Central memory CD8-positive, alpha-beta T cell (primary cell): ENCODE measurements at places on chromosomes 6 and 20.

- no peak for DNase-seq
These were observed 124.2 kb downstream of the LY86 start for GRCh38 chr6:6712449-6713403.

GRCh38 chr20:17605131-17605660, 35.3 kb downstream of the DSTN start:
- no peak for DNase-seq

DNA sequence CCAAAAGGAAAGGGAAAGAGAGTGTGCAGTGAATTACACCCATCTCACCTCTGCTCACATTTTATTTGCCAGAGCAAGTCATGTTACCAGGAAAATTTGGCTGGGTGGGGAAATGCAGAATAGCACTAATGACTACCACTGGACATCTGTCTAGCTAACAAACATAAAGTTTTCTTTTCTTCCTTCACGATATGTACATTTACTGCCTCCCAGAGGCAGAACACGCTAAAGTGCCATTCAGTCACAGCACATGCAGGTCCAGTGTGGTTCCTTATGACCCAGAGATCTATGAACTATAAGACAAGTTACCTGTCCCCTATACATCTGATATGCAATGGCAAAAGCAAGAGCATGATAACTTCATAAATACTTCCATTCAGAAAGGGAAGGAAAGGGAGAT, 194.1 kb downstream of the OGFRL1 start:
- DNase-seq, result no peak

- no peak for DNase-seq
These were observed 30.4 kb downstream of the TRMT6 start for GRCh38 chr20:5919626-5920544.

GRCh38 chr6:26249957-26250697, 114.9 kb upstream of the BTN3A2 start:
- DNase-seq, result peak; percentile 61

DNA sequence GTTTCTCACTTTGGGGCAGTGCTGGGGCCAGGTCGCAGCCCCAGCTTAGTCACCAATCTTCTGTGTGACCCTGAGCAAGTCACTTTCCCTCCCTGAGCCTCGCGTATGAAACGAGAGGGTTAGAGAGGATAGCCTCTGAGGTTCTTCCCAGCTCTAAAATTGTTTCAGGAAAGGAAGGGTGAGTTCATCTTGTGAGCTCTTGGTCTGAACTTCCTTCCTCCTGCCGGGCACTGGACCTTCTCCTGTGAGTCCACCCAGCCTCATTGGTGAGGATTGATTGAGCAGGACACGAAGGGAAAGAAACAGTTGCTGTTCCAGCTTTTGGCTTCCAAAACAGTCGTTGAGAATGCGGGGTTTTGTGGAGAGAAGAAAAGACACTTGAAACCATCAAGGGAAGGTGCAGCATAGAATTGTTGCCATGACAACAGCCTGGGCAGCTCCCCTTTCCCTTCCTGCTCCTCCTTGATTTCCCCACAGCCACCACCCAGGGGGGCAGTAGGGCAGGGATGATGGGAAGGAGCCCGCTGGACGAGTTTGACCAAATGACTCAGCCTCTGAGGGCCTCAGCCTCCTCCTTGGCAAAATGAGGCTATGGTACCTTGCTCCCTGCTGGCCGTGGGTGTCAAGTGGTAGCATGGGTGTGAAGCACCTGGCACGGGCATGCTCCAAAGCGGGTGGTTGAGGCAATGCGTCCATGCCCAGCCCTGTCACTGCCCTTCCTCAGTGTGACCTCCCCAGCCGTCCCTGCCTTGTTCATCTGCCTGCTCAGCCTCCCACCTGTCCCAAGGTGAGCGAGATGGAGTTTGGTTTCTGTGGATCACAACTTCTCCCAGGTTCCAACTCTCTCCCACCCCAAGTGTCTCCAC, 107.8 kb downstream of the CDC5L start:
- no peak for DNase-seq

GRCh38 chr6:34158876-34159275, 13.0 kb upstream of the GRM4 start:
- DNase-seq, result no peak

- no peak for DNase-seq
These were observed 58.6 kb downstream of the FOXA2 start for GRCh38 chr20:22525821-22526220.

DNA sequence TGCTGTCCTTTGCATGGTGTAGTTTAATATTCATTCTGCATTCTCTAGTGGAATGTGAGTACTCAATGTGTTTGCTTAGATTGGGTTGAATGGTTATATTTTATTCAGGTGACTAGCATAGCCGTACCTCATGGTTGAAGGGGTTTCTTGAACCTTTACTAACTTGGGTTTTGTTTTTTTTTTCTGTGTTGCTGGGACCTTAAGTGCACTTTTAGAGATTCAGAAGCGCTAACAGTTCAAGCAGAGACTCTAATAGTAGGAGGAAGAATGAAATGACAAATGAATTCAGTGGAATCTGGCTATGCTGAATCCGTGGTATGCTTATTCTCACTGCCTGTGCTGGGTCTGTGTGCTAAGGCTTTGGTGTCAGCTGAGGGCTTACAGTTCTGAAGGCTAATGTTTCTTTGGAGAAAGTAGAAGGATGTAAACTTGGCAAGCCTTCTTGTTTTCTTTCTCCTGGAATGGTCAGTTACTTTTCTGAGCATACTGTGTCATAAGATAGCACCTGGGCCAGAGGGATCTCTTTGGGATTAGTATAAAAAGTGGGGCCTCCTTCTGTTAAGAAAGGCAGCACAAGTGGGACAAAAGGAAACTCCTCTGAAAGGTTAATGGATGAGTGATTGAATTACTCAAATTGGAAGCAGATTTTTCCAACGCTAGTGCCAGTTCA, 28.7 kb downstream of the RNF144B start:
- DNase-seq, result no peak

GRCh38 chr6:170285482-170285881, 5.4 kb downstream of the DLL1 start:
- no peak for DNase-seq

GRCh38 chr6:82506526-82506925, 142.9 kb downstream of the TPBG start:
- no peak for DNase-seq

DNA sequence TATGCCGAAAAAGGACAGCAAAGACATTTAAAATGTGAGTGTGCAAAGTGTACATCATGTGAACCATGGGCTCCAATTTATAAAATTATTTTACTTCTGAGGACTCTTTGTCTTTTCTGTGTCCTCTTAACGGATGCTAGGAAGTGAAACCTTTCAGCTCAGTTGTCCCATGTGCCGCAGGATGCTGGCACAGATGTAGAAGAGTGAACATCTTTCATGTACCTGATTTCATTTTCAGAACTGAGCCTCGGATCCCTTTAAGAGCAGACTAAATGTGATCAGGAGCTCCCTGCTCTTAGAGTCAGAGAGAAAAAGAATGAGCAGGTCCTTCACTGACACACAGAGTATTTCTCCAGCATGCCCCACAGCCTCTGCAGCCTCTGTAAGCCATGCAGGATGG, 27.6 kb upstream of the FUCA2 start:
- no peak for DNase-seq

DNA sequence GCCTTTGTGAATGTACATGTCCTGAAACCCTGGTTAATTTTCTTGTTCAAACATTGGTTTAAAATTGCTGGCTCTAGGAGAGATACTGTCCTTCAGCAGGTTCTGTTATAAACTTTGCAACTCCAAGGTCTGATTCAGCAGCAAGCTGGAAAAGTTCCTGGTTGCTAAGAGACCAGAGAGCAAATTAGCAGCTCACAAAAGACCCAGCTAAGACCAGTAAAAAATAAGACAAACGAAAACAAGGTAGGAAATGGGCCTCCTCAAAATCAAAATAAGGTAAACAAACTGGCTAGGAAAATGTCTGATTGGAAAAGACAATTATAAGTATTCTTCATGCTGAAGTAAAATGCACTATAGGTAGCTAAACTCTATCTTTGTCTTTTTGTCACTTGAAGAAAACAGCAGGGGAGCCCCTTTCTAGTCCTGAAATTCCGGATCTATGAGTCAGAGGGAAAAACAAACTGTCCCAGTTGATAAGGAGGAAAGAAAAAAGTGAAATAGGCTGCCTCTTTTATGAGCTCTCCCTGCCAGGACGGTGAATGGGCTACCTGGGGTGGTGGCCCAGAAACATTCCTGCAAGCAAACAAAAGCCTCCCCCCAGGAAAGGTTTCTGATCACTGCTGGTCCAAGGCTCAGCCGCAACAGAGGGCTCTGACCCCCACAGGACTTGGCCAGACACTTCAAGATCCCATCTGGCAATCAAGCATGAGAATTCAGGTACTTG, 41.6 kb downstream of the UNC5CL start:
- no peak for DNase-seq

DNA sequence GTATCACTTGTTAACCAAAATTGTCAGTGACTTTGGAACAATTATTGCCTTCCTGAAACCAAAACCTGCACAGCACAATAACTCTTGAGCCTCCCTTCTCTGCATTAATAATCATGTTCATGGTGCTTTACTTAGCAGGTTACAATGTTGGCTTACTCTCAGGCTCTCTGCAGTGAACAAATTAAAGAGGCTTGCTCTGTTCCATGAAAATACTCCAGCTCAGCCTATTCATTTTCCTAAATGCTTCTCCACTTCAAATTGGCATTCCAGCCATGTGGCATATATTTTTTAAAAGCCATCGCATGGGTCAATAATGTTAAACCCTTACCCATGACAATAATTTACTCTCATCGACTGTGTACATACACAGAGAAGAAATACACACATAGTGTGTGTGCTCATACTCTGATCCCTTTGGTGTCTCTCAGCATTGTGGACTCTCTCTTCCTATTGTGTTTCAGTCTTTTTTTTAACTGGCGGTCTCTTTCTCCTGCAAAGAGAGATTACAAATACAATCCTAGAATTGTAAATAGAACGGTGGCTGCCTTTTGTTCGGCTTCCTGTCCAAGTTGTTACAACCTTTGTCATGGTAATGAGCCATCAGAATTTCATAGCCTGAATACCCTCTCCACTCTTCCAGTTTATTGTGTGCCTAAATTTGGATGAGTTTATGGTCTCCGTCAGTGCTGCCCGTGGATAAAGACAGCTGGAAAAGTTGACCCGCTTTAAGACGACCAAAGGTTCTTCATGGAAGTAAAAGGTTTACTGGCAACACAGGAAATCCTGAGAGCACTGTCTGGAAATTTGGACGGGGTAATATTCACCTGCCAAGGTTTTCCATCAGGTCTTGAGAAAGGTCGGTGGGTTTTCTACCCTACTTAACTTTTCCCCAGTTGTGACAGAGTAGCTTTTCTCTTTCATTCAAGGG, 263.6 kb downstream of the CD83 start:
- no peak for DNase-seq

DNA sequence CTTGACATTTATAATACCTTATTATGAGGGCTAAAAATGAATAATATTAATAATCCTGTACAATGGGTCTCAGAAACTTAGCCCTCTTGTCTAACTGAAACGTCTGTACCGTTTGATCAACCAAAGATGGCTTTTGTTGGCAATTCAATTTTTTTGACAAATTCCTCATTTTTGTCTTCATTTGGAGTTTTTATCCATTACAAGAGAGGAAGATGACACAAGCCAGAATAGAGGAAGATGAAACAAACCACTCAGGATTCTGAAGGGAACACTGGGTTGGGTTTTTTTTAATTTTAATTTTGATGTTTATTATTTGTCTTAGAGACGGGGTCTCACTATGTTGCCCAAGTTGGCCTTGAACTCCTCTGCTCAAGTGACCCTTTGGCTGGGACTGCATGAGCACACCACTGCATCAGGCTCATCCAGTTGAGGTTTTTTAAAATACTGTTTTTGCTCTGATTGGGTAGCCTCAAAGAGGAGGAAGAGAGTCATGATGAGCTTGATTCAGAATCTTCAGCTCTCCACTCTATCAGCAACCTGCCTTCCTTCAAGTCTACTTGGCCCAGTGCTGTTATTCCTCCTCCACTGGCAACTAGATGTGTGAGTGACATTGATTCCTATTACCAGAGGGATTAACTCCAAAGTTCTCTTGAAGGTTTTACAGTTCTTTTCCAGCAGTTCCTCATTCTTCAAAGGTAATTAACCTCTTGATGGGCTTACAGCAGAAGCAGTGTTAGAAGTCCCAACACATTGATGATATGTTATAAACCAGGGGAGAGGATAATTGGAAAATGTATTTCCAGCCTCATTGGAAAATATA, 71.3 kb downstream of the ATXN1 start:
- DNase-seq, result no peak

DNA sequence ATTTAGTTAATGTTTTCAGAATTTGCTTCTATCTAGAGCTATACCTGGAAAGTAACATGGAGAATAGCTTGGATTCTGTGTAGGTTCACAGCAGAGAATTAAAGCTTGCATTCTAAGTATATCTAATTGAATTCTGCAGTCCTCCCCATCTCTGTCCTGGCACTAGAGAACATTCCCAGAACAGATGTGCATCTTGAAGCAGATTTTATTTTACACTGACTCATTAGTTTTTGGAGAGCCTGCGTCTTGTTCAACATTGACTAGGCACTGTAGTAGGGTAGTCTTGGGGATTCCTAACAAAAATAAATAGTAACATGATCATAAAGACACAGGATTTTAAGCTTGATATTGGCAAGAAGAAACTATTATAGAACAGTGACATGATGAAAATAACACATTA, 36.2 kb upstream of the BAG2 start:
- no peak for DNase-seq

DNA sequence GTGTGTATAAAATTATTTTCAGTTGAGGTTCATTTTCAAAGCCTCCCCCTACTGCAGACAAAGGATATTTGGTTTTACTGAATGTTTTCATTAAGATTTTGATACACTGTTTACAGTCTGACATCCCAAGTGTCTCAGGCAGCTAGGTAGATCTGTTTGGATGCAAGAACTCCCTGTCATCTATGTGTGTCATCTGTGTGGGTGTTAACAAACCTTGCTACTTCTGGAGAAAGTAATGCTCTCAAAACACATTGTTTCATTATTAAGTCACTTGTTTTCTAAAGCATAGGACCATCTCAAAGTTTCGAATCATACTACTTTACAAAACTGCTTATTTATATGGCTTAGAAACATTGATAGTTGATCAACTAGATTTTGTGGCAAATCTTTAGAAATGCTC, 114.5 kb upstream of the TMEM170B start:
- no peak for DNase-seq

GRCh38 chr20:57130160-57130772, 136.2 kb downstream of the BMP7 start:
- no peak for DNase-seq

DNA sequence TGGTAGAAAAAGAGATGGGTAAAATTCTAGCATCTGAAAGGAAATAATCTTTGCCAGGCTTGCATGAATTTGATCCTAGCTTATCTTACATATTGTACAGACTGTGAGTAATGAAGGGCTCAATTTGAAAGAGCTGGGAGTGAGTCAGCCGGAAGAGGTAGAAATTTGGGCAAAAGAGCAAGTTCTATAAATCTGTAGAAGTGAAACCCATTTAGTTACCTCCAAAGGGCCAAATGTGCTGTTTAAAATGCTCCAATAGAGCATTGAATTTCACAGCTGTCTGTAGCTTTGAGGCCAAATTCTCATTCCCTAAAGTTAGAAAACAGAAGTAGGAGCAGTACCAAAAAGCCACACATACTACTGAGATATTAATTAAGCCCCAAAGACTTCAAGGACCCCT, 466.1 kb downstream of the BTBD3 start:
- DNase-seq, result no peak
